Melanocyte of skin (primary cell): ENCODE measurements at places on chromosomes 7 and 10. TPM values are rescaled to one million over a fixed set of nuclear protein-coding genes. Genes with fewer than 3 reads are reported as not detected.

The GIMAP7 gene
- total RNA-seq: not detected in 2 replicates

The SAP25 gene
- total RNA-seq: not detected in 2 replicates

The HOXA3 gene
- 1.4 TPM in 1 of 2 replicates, not detected in the other for total RNA-seq

The GTPBP4 gene
- total RNA-seq: 23.1 and 34.9 TPM in 2 replicates

The ADAM22 gene
- 1.2 and 3.3 TPM in 2 replicates for total RNA-seq

The RP9 gene
- total RNA-seq: 4.8 and 6.9 TPM in 2 replicates

The AKR1D1 gene
- not detected in 2 replicates for total RNA-seq

The CXCL12 gene
- total RNA-seq: 6.0 and 6.5 TPM in 2 replicates

The GATA3 gene
- total RNA-seq: not detected in 2 replicates

The EVX1 gene
- not detected in 2 replicates for total RNA-seq

The RNF133 gene
- total RNA-seq: 0.34 and 1.1 TPM in 2 replicates

The TUBB8 gene
- not detected in 2 replicates for total RNA-seq

The MGMT gene
- 20.3 and 26.2 TPM in 2 replicates for total RNA-seq

The CCAR1 gene
- total RNA-seq: 42.0 and 59.2 TPM in 2 replicates

The LIPF gene
- total RNA-seq: not detected in 2 replicates

The TMEM196 gene
- not detected in 2 replicates for total RNA-seq

The SLC16A9 gene
- total RNA-seq: not detected in 2 replicates

The PIK3CG gene
- not detected in 2 replicates for total RNA-seq

The FLNC gene
- under 0.01 and 1.5 TPM in 2 replicates for total RNA-seq

The COPG2 gene
- 28.1 and 32.3 TPM in 2 replicates for total RNA-seq

The NPSR1 gene
- total RNA-seq: not detected in 2 replicates

The LAMB1 gene
- total RNA-seq: 160 and 237 TPM in 2 replicates

The PNLIP gene
- not detected in 2 replicates for total RNA-seq

The TSPAN12 gene
- total RNA-seq: 0.33 and 0.46 TPM in 2 replicates

The ABLIM1 gene
- 0.33 and 1.2 TPM in 2 replicates for total RNA-seq

The SMC3 gene
- 15.3 and 23.6 TPM in 2 replicates for total RNA-seq

The SMO gene
- 16.5 and 24.0 TPM in 2 replicates for total RNA-seq

The PITX3 gene
- total RNA-seq: not detected in 2 replicates

The ZNF487 gene
- total RNA-seq: 1.3 and 1.7 TPM in 2 replicates

The ZNF735 gene
- not detected in 2 replicates for total RNA-seq

The EN2 gene
- under 0.01 and 3.1 TPM in 2 replicates for total RNA-seq

The ELMO1 gene
- 0.69 and 4.4 TPM in 2 replicates for total RNA-seq

The CABCOCO1 gene
- 0.69 and 0.73 TPM in 2 replicates for total RNA-seq

The TCF7L2 gene
- 4.7 and 5.7 TPM in 2 replicates for total RNA-seq

The PNLIPRP3 gene
- total RNA-seq: 0.67 and 0.77 TPM in 2 replicates

The SLC13A1 gene
- total RNA-seq: not detected in 2 replicates

The ZP3 gene
- 1.5 and 2.8 TPM in 2 replicates for total RNA-seq

The DNAJC1 gene
- total RNA-seq: 45.8 and 59.2 TPM in 2 replicates

The C10orf62 gene
- not detected in 2 replicates for total RNA-seq

The ABCB1 gene
- total RNA-seq: 0.67 and 3.7 TPM in 2 replicates

The OR2A1 gene
- 0.34 TPM in 1 of 2 replicates, not detected in the other for total RNA-seq

The VOPP1 gene
- total RNA-seq: 17.9 and 28.4 TPM in 2 replicates

The SEMA4G gene
- 1.7 and 2.2 TPM in 2 replicates for total RNA-seq

The SMKR1 gene
- total RNA-seq: 0.33 and 1.4 TPM in 2 replicates

The LLCFC1 gene
- not detected in 2 replicates for total RNA-seq

The SLC26A4 gene
- 0.33 and 0.62 TPM in 2 replicates for total RNA-seq

The PDZD7 gene
- 0.77 and 1.00 TPM in 2 replicates for total RNA-seq

The PPP1R9A gene
- total RNA-seq: 1.00 and 4.0 TPM in 2 replicates

The ZNF485 gene
- 3.8 and 6.5 TPM in 2 replicates for total RNA-seq

The ADCYAP1R1 gene
- not detected in 2 replicates for total RNA-seq

The FAM25G gene
- not detected in 2 replicates for total RNA-seq

The SND1 gene
- total RNA-seq: 143 and 269 TPM in 2 replicates

The TACR2 gene
- total RNA-seq: 0.73 and 1.0 TPM in 2 replicates
